Right kidney (tissue), 9 donors: ENCODE measurements at places on chromosomes 1 and 21.

GRCh38 chr1:218207194-218207593 lies 77.9 kb upstream of the RRP15 start:
- no peak for DNase-seq

- DNase-seq = peak; percentile 6
Observed at GRCh38 chr1:236997882-236998281, 6.4 kb downstream of the MT1HL1 start.

GRCh38 chr1:23177438-23178380 lies 9.1 kb upstream of the LUZP1 start:
- peak; percentile 85 for DNase-seq

DNA sequence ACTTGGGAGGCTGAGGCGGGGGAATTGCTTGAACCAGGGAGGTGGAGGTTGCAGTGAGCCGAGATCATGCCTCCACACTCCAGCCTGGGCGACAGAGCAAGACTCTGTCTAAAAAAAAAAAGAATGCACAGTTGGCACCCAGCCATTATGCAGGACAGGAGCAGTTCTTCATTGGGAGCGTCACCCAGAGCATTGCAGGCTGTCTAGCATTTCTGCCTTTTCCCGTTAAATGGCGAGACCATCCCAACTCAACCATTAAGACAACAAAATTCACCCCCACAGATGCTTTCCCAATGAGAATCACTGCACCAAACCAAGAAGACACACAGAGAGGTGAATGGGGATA lies 105.8 kb downstream of the EDEM3 start:
- DNase-seq = no peak

DNA sequence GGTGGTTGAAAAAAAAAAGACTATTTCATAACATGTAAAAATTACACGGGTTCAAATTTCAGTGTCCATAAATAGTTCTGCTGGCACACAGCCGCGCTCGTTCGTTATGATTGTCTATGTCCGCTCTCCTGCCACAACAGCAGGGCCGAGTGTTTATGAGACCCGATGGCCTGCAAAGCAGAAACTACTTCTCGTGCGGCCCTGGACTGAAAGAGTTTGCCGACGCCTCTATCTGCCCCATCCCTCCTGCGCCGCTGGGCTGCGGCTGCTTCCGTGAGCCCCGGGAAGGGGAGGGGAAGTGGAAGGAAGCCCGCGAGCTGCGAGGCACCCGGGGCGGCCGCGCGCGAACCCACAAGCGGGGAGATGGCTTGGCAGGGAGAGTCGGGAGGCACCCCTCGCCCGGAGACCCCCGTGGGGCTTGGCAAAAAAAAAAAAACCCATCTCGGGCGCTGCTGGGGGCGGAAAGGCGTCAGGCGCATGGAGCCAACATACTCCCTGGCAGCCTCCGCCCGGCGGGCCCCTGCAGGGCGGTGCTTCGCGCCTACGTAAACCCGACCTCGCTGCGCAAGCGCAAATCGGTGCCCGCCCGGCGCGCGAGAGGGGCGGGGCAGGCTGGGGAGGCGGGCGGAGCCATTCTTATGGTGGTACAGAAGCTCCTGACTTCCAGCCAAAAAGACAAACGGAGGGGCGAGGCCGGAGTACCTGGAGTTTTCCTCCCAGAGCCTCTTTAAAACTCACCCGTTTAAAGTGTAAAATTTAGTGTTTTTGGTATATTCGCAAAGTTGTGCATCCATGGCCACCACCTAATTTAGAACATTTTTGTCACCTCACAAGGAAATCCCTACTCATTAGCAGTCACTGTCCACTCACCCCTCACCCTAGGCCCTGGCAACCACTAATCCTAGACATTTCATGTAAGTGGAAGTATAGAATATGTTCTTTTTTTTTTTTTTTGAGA lies 8.3 kb downstream of the SLC27A3 start:
- DNase-seq = peak; percentile 99

DNA sequence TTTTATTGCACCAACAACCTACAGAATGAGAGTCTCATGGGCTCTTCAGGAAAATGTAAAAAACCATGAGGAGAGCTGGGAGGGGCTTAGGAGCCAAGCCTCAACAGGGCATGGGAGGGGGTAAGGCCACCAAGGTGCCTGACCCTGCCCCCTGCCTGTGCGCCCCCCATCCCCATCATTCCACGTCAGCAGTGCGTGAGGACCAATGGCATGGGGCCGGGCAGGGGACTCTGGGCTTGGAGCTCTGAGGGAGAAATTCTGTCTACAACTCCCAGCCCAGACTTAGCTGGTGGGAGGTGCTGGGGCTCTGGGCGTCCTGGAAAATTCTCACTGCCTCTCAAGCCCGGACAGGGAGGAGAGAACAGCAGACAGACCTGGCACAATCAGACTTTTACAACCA lies 5.2 kb upstream of the CAMK2N1 start:
- DNase-seq = no peak

DNA sequence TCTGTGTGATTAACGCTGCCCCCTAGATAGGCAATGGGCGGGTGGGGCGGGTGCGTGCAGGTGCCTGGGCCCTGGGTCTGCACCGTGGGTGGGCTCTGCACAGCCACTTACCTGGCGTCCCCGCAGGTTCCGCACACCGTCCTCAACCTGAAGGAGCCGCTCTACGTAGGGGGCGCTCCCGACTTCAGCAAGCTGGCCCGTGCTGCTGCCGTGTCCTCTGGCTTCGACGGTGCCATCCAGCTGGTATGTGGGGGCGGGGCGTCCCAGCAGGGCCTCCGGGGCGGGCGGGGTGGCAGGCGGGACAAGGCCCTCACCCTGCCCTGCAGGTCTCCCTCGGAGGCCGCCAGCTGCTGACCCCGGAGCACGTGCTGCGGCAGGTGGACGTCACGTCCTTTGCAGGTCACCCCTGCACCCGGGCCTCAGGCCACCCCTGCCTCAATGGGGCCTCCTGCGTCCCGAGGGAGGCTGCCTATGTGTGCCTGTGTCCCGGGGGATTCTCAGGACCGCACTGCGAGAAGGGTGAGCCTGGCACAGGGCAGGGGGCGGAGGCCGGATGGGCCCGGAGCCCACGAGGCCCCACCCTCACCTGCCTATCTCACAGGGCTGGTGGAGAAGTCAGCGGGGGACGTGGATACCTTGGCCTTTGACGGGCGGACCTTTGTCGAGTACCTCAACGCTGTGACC lies 22.8 kb downstream of the RNF223 start:
- no peak for DNase-seq

- no peak for DNase-seq
Observed at GRCh38 chr1:183710333-183710732, 57.2 kb upstream of the APOBEC4 start.

DNA sequence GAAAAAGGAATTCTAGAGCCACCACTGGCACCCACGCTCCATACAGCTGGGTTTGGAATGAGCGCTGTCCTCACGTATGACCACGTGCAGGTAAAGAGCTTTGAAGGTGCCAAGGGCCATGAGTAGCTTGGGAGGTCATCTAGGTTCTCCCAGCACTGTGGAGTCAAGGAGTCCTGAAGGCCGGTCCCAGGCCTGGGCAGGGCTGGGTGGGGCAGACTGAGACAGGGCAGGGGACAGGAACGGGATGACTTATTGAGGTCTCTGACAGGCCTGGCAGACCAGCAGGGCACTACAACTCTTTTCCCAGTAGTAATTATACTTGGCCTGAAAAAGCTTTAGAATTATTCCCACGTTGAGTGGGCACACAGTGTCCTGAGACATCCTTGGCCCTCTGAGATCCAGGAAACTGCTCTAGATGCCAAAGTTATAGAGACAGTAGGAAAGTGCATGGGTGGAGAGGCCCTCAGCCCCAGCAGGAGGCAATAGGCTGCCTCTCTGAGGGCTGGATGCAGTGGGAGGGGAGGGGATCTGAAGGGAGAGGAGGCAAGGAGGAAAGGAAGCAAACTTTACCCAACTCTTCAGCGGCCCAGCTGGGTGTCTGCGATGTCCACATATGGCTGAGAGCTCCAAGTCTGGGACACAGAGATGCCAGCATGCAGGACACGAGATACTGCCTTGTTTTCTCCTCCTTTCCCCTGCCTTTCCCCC lies 1.8 kb upstream of the CDA start:
- DNase-seq = no peak

DNA sequence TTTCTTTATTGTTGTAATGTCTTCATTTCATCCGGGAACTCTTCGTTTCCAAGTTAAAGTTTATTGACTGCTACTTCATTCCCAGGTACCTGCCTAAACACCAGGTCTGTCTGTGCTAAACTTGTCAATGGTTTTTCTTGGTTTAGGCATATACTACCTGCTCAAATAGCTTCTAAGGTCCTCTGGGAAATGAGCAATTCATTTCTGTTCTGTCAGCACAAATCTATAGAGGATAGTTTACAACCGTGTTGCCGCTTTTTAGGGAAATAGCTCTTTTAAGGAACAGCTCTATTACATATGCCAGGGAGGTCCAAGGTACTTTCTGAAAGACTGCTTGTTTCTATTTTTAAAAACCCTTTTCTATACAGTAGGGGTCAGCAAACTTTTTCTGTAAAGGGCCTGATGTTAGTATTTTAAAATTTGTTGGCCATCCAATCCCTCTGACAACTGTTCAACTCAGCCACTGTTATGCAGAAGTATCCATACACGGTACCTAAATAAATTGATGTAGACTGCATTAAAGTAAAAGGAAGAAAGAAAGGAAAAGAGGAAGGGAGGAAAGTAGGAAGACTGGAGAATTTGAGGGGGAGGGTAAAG lies 222.7 kb upstream of the PTBP2 start:
- no peak for DNase-seq

DNA sequence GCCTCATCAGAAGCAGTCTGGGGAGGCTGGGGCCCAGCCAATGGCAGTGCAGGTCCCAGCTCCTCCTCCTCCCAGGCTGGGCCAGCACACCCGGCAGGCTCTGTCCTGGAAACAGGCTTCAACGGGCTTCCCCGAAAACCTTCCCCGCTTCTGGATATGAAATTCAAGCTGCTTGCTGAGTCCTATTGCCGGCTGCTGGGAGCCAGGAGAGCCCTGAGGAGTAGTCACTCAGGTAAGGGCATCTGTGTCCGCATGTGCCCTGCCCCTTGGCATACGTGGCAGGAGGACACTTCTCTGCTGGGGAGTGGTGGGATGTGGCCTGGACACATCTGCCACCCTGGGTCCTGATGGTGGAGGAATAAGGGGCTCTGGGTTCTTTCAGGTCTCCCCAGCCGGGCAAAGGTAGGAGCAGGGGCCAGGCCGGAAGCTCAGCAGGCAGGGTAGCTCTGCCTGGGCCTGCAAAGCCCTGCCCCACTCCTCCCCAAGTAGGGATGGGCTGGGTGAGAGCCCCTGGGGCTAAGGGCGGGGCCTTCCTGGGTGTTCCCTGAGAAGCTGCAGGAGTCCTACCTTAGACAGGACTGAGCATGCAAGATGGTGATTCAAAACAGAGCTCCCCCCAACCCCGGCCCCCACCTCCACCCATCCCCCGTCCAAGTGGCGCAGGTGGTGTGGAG lies at the start of gene GJB5:
Gene GJB5 (plus strand): TSS at position 84 of the 674 bp plus-strand sequence. CDS start 2,284 bp downstream, outside the sequence.
- no peak for DNase-seq

DNA sequence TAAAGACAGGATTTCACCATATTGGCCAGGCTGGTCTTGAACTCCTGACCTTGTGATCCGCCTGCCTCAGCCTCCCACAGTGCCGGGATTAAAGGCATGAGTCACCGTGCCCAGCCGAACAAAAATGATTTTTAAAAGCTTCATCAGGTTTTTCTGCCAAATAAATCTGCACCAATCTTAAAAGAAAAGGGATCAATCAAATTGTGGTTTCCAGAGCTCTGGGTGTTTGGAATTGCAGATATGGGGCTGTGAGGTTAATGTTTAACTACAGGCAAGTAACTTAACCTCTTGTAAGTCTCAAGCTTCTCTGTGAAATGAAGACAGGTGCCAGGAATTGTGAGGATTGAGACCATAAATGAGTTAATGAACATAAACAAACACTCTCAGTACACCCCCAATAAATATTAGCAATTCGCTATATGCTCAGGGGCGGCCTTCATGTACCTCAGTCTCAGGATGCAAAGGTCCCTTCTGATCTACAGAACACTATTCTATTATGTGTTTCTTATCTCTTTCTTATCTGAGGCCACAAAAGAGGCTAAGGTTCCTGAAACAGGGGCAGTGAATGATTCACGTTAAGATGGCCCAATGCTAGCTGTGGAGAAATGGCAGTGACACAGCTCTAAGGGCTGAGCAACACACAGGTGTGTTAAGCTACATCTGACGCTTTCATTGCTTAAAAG lies 7.1 kb upstream of the GNPAT start:
- DNase-seq = no peak

- DNase-seq = no peak
Observed at GRCh38 chr21:44002511-44002910, 9.6 kb upstream of the TRAPPC10 start.

DNA sequence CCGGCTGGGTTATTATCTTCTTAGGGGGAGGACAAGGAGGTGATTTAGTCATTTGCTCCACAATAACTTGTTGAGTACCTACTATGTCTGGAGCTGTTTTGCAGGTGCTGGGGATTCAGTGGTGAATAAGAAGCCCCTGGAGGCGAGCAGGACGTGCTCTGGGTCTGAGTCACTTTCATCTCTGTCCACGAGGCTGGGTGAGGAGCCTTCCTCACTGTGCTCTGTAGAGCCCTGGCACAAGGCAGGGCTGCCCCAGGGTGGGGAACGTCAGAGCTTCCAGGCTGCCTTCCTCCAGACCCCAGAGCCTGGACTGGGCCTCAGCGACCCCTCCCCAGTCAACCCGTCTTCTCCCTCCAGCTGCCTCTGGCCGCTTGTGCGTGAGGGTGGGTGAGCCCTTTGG lies 2.5 kb upstream of the PADI6 start:
- no peak for DNase-seq

DNA sequence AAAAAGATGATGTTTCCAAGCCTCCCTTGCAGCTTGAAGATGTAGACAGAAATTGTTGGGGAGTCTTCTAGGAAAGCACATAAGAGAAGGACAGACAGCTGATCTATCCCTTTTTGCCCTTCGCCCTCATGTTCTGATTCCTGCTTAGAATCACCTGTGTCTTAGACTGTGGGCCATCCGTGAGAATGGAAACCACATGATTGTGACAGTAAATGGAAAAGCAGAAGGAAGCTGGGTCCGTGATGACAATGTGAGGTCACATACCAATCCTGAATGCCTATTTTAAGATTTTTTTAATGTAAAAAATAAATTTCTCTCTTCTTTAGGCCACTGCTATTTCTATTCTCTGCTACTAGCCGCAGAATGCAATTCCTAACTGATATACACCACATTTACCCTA lies 67.7 kb upstream of the C1orf87 start:
- DNase-seq = no peak

DNA sequence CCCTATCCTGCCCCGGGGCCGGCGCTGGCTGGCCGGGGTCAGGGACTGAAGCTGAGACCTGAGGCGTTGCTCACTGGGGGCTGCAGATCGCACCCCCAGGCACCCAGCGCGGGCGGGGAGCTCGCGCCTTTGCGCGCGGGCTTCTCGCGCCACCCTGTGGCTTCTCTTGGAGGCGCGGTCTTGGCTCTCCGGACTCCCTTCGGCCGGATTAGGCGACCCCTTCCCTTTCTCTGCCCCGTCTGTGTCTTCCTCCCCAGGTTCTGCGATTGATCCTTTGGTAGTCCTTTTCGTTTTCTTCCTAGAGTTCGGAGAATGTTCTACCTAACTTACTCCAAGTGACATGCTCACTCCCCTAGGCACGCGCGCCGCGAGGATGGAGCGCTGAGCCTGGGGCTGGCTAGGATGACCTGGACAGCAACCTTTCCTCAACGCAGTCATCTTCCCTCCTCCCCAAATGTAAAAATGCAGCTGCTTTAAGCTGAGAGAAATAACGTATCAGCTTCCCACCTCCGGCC lies 495 bp upstream of the NTRK1 start:
- DNase-seq = peak; percentile 82

GRCh38 chr1:67594764-67595163 lies 90.2 kb upstream of the GADD45A start:
- DNase-seq = no peak

GRCh38 chr1:89285745-89286380 lies 13.2 kb upstream of the GBP5 start:
- DNase-seq = no peak

GRCh38 chr1:183215076-183215720 lies 29.1 kb downstream of the LAMC2 start:
- DNase-seq = no peak

GRCh38 chr1:17233675-17234320 lies 15.1 kb upstream of the PADI3 start:
- no peak for DNase-seq
